ENCODE measurements at places on chromosomes 1 and 21. TPM values are rescaled to one million over a fixed set of nuclear protein-coding genes. Genes with fewer than 3 reads are reported as not detected.

SMIM1 gene
- 1.0 TPM for total RNA-seq

COL11A1 gene
- 0.09 TPM for total RNA-seq

ELF3 gene
- total RNA-seq, result 0.09 TPM

ZNF695 gene
- 2.0 TPM for total RNA-seq
